GM04503 (cell line): ENCODE measurements at places on chromosomes 3 and 15.

DNA sequence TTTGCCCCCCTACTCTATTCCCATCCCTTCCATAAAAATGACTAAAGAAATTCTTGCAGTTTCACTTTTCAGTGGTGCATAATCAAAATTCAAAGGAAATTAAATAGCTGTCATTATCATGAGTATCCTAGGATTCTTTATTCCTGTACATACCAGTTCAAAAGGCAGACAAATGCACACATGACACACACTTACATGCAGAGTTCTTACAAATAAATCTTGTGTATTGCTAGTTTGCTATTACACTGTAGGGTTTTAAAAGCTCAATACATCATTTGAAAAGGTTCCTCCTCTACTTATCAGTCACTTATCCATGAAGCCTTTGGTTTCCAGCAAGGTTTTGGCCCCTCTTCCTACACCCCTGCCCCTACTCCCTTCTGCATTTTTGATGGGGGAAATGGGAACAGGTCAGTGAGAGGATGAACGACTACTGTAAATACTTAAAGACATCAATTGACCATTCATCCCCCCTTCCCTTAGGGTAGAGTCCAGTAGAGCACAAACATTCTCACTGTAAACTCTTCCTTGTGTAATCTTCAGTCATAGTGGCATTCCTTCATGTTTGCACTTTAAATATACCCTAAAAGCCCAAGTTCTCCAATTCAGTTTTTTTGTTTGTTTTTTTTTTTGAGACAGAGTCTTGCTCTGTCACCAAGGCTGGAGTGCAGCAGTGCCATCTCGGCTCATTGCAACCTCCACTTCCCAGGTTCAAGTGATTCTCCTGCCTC is 92.6 kb downstream of the SUCLG2 start:
- no peak for DNase-seq

- DNase-seq: no peak
Observed at GRCh38 chr3:187976365-187976900, 177.5 kb upstream of the LPP start.

DNA sequence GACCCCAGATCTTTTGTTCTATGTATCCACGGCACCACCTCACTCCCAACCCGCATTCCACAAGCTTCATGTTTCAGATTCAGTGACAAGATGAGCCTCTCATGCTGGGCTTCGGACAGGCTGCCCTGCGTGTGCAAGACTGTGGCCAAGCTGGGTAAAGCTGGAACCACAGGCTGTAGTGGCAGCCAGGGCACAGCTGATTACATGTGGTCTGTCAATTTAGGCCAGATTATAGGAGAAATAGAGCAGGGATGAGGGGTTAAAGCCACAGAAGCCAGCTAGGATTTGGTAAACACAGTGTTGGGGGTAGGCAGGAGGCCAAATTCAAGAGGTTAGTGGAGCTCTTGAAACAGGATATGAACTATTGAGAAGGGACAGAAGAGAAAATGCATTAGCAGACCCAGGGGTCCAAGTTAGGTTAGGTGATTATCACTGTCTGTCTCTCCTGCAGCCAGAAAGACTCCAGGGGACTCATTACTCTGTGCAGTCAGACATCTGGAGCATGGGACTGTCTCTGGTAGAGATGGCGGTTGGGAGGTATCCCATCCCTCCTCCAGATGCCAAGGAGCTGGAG is 12.9 kb downstream of the SNAPC5 start:
- DNase-seq: no peak

DNA sequence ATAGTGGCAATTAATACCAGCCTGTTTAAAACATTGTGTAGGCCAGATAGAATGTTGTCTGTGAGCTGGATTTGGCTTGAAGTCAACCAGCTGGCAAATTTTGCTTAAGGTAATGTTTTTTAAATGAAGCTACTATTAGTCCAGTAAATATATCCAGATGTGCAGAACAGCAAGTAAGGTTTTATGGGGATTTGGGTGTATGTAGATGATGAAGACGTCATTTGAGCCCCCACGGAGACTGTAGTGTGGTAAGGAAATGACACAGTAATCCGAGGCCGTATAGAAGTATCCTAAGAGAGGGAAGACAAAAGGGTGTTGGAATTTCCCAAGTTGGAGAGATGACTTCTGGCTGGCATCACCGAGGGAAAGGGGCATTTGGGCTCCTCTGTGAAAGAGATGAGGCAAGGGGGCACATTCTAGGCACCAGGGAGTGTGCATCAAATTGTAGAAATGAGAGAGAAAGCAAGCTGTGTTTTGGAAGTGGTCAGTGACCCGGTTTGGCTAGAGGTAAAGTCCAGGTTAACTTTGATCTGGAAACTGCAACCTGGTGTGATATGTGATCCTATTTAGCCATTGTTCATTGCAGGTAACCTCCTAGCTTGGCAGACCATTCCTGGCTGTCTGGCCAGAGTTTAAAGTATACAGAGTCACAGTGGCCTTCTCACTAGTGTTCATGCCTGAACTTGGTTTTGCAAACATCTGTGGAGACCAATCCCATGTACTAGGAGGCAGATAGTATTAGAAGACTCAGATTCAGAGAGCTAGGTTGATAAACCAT is 104.2 kb downstream of the ITPR1 start:
- no peak for DNase-seq

- DNase-seq: no peak
Observed at GRCh38 chr3:123311201-123311600, 109.5 kb downstream of the SEC22A start.
